GOT3 (cell line): ENCODE measurements at places on chromosomes 5 and 9.
A peak's percentile ranks its signal among the peaks of the same experiment; 100 is the strongest.

- DNase-seq, result no peak
Measured at GRCh38 chr5:61765471-61765870, 433.4 kb downstream of the ZSWIM6 start.

DNA sequence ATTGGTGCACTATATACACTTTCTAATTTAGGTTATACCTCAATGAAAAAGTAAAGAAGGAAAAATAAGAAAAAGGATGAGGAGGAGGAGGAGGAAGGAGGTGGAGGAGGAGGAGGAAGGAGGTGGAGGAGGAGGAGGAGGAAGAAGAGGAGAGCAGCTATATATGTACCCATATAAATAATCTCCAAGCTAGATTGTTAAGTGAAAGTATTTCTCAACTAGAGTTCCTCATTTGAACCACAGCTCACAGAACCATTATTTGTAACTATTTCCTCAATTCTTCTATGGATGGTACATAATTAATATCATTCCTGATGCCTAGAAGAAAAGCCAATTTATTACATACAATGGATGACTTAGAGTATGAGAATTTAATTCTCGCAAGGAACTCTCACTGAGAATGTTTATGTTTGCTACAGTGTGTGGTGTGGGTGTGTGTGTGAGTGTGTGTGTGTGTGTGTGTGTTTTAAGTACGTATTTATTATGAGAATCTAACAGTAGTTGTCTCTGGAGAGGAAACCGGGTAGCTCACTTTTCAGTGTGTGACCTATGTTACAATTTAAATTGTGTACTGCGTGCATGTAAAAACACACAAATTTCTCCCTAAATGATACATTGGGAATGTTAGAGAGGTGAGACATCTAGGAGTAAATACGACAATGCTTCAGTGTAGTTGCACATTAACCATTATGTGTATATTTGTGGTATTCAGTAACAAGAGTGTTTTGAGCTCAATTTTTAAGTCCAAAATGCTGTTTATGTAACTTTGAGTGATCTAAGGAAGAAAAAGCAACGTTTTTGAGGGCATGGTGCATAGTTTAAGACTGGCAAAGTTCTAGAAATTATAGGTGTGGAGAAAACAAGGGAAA, 20.2 kb upstream of the NREP start:
- DNase-seq, result no peak

GRCh38 chr9:12633016-12633765, 60.0 kb upstream of the TYRP1 start:
- no peak for DNase-seq

GRCh38 chr9:86549920-86550319, 195.7 kb upstream of the TUT7 start:
- DNase-seq, result no peak

DNA sequence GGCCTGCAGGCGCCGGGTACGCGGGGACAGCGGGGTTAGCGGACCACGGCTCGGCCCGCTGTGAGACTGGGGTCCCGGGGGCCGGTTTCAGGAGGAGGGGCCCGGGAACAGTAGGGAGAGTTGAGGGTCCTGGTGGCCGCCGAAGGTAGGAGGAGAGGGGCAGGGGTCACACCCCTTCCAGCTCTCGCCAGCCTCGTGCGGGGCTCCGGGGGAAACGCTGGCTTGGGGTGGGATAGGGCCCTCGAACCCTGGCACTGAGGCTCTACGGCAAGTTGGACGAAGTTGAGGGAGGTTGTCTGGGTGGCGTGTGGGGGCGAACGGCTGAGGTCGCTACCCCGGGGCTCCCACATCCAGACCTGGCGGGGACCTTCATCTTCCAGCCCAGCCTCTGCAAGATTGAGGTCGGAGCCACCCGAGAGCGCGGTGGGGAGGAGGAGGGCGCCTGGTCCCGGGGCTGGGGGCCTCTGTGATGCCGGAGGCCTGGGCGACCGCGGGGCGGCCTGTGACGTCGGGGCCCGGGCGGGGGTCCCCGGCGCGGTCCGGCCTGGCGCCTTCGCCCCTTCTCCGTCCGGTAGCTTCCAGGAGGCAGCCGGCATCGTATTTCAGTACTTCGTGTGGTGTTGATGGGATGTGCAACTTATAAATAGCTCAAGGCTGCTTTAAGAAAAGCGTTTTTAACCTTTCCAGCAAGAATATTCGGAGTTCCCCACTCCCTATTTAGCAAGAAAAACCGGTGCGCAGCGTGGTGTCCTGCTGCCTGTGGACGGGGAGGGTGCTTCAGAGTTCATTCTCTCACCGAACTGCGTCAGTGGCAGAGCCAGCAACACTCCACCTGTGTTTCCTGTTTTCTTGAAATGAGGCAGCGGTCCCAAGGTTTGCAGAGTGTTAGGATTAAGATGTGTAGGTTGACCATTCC, 902 bp downstream of the HABP4 start:
- DNase-seq, result no peak

DNA sequence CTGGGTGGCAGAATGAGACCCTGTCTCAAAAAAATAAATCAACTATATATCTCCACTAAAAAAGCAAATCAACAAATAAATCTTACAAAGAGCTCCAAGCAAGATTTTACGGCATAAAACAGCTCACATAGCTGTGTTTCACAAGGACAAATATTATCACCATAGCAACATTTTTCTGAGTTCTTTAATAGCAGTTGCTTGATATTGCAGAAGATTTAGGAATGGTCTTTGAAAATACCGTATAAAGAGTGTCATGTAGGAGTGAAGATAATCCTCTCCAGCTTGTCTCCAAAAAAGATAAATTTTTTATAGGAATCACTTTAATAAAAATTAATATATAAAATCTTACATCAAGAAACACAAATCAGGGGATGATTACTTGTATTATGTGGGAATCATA, 36.6 kb upstream of the MYOT start:
- DNase-seq, result no peak

GRCh38 chr5:43309122-43309521, 4.1 kb downstream of the HMGCS1 start:
- no peak for DNase-seq

- no peak for DNase-seq
Measured at GRCh38 chr5:172919525-172920446, 39.4 kb upstream of the RPL26L1 start.

DNA sequence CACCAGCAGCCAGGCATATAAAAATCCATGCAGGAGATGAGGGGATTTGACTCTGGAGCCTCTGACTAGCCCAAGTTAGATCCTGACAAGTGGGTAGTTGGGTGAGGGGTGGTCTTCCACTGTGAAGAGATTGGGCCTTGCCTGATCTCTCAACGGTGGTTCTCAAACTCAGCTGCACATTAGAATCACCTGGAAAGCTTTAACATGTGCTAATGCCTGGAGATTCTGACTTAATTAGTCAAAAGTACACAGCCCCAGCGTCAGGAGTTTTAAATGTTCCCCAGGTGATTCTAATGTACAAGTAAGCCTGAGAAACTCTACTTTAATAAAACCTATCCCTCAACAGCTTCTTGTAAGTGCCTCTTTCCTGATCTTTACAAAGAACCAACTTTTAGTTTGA, 57.5 kb downstream of the GCNT4 start:
- DNase-seq, result no peak

GRCh38 chr5:36492984-36493654, 113.3 kb upstream of the SLC1A3 start:
- DNase-seq, result no peak

DNA sequence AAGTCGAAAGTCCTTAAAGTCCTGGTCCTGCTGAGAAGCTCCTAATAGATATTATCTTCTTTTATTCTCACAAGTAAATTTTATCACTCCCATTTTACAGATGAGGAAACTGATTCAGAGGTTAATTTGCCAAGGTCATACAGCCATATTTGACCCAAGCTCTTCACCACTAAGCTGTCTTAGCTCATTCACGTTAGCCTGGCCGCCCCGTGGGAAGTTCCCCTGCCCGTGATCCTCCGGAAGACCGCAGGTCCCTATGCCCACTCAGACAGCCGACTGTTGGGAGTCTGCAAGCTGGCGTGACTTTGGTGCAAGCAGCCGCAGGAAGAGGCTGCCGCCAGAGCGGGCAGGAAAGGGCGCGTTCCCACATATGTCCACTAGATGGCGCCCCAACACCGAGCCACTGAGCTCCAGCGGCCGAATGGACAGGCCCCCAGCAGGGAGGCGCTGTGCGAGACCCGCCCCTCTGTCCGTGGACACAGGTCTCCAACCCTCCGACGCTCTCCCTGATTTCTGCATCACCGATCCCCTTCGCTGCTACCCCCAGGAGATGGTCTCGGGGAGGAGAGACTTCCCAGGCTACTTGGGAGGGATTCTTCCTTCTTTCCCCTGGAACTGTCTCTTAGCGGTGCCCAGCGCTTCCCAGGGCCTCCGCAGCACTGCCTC, 10.0 kb upstream of the ARAP3 start:
- peak; percentile 75 for DNase-seq
